ENCODE measurements at places on chromosomes 6 and 20.

DNA sequence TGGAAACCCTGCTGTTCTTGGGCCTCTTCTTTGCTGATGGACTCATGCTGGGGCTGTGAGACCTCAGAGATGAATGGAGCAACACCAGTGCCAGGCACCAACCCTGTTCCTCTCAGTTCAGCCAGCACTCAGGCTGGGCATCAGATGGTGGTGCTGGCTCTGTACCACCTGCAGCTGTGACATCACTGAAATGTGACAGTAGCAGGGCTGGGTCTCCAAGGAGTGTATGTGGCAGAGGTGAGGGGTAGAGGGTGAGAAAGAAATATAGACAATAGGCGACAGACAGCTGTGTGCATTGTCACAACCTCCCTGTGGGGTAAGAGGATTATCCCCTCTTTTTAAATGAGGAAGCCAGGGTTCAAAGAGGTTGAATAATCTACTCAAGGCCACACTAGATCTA lies at the start of gene TP53TG5:
TP53TG5 (minus strand) TSS at position 135 of the 400 bp plus-strand sequence; CDS start at position 46, 89 bp downstream.
- DNase-seq, result no peak

- no peak for DNase-seq
These were observed 234.3 kb downstream of the ARHGAP18 start for GRCh38 chr6:129475477-129476247.

DNA sequence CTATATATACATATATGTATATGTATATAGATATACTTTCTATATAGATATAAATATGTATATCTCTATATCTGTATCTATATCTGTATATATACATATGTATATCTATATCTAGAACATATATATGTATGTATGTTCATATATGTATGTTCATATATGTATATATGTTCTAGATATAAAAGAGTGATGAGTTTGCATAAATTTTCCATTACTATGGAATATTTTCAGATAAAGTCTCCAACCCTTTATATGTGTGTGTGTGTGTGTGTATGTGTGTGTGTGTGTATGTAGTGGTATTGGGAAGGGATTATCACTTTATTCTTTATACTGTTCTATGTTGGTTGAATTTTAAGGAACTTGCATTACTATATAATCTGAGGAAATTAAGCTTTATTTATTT lies 33.3 kb downstream of the SYNE1 start:
- no peak for DNase-seq

DNA sequence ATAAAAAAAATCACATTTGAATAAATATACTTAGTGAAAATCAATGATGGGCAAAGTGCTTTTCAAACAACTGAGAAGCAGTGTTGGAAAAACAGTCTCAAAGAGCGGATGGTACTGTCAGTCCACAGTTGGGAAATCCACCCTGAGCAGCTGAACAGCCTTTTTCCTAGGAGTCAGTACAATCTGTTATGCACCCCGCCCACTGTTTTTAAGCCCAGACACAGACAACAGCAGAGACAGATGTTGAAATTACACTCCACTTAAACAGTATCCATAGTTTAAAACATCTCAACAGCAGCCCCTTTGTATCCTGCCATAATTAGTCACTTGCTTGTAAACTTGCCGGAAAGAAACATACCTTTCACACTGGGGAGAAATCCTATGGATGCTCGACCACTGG lies 372 bp downstream of the KIAA0408 start:
- no peak for DNase-seq

DNA sequence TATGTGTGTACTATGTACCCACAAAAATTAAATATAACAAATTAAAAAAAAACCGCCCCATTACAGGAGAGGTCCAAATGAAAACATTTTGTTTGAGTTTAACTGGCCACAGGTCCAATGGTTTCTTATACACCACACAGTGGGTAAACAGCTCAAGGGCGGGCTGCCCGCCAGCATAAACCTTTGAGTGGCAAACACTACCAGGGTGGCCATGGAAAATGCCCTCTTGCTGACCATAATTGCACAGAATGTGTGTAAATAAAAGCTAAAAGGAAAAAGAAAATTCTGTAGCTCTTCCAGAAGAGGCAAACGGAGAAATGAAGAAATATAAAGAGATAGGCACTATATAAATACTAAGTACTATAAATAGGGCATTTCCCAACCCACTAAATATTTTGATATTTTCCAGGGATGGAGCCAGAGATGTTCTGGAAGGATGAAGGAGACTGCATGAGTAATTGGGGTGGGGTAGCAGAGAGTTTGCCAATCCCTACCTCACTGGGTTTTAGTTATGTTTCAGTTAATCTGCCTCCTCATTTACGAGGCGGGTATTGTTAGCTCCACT lies 1.1 kb upstream of the CDC5L start:
- DNase-seq, result no peak

DNA sequence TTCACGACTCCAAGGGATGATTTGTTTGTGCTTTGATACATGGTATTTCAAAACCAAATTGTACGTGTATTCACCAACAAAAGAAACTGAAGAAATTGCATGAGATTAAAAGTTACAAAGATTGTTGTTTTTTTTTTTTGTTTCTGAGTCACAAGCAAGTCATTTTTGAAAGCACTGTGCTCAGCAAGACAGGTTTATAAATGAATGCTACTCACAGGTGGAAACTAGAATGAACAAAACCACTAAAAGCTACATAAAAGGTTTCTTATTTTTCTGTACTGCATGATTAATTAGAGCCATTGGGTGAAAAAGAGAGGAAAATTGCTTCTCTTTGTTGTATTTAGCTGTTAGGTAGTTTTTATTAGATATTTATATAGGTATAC lies 90.2 kb upstream of the RIPOR2 start:
- DNase-seq, result no peak

DNA sequence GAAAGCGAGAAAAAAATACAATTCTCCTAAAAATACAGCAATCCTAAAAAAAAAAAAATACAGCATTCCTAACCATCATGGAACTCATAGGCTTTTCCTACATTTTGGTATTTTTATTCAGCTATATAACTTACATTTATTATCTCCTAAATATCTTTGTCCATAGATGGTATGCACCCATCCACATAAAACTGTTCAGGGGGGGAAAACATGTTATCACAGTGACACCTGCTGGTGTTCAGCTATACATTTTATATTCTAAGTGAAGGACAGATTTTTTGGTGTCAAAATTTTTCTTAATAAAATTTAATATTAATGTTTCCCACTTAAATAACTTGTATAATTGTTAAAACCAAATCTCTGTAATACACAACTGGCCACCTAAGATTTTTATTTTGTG lies 58.0 kb downstream of the BLOC1S5 start:
- DNase-seq, result peak; percentile 21

DNA sequence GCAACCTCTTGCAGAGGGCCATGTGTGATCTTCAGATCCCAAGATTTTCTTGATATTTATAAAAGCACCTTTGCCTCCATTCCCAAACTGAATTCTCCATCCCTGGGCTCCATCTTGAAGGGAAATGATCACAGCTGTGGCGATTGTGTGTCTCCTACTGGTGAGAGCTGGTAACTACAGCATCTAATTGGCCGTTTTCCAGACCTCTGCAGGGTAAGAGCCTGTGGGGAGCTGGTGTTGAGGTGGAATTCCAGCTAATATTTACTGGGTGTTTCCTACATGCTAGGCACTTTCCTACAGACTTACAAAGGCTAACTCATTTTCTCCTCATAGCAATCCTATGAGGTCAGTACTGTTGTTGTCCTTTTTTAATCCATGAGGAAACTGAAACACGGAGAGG lies 59.2 kb upstream of the FNDC1 start:
- peak; percentile 53 for DNase-seq

DNA sequence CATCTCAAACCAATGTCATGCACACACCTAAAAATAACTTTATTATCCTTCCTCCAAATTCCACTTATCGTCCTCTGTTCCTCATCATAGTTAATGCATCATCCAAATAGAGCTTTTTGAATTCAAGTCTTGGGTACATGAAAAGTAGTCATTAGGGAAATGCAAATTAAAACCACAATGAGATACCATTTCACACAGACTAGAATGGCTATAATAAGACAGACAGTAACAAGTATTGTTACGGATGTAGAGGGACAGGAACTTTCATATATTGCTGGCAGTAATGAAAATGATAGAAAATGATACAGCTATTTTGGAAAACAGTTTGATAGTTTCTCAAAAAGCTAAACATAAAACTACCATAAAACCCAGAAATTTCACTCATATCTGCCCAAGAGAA lies 59.1 kb downstream of the FHL5 start:
- DNase-seq, result no peak

DNA sequence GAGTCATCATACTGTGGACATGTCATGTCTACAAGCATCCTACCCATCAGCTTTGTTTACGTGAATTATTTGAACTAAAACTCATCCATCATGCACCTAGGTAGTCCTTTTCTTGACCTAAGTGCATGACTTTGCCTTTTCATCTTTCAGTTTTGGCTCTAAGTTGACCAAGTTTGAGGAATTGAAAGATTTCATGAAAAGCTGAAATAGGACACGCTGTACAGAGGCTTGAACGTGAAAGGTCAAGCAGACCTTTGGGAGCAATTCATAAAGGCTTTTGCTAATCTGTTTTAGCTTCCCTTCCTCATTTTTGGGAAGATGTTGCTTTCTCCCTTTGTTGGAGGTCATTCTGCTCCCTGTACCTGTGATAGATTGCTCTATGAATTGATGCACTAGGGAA lies 55.1 kb upstream of the MLIP start:
- DNase-seq, result no peak

- DNase-seq, result no peak
These were observed 538.0 kb upstream of the SLC35B3 start for GRCh38 chr6:8973395-8973794.

GRCh38 chr6:85461798-85462170 lies 11.9 kb downstream of the NT5E start:
- no peak for DNase-seq

DNA sequence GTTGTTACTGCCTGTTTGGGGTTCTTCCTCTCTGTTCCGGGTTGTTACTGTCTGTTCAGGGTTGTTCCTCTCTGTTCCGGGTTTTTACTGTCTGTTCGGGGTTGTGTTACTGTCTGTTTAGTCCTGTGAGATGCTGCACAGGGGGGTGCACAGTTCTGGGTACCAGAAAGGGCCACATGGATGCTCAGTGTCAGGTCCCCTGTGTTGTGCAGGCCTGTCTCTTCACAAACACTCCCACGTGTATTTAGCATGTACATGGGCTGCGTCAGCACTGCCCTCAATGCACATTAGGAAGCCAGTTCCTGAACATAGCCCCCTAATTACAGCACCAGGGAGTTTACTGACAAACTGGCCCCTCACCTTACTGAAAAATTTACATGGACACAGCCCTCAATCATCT lies 118.5 kb downstream of the DLL1 start:
- no peak for DNase-seq

- DNase-seq, result no peak
These were observed 236.9 kb upstream of the ASCC3 start for GRCh38 chr6:101118136-101118396.

GRCh38 chr6:94570581-94570980 lies 1006.8 kb upstream of the MANEA start:
- DNase-seq, result no peak

GRCh38 chr20:59571551-59572314 lies 32.6 kb upstream of the PHACTR3 start:
- peak; percentile 68 for DNase-seq

GRCh38 chr6:11989386-11989785 lies 22.7 kb upstream of the HIVEP1 start:
- DNase-seq, result no peak

- no peak for DNase-seq
These were observed 548.9 kb upstream of the ADGRB3 start for GRCh38 chr6:68086199-68086598.

GRCh38 chr6:135852746-135853145 lies 1.2 kb downstream of the PDE7B start:
- DNase-seq, result no peak

- no peak for DNase-seq
These were observed 159.8 kb downstream of the PLCB1 start for GRCh38 chr20:8291873-8292272.

DNA sequence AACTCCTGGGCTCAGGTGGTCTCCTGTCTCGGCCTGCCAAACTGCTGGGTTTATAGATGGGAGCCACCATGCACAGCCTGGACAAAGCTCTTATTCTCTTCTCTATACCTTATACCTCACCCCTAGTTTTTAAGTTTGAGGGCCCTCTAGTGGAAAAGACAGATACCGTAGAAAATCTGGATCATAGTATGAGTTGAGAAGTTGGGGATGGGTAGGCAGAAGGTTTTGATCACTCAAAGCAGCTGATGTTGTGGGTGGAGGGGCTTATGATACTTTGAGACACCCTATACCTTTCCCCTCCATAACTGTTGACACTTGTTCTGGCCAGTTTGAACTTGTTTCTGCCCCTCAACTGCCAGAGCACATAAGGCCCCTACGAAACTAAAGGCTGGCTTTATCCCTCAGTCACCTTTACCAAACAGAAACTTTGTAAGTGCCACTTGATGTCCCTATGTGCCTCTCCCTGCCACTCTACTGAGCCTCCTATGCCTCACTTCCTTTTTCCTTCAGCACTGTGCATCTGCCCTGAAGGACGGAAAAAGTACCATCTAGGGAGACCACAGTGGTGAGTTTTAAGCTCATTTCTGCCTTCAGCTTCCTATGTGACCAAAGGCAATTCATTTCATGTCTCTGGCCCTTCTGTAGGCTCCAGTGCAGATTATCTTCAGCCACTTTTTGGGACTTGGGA lies 28.6 kb downstream of the RALY start:
- DNase-seq, result peak; percentile 22

DNA sequence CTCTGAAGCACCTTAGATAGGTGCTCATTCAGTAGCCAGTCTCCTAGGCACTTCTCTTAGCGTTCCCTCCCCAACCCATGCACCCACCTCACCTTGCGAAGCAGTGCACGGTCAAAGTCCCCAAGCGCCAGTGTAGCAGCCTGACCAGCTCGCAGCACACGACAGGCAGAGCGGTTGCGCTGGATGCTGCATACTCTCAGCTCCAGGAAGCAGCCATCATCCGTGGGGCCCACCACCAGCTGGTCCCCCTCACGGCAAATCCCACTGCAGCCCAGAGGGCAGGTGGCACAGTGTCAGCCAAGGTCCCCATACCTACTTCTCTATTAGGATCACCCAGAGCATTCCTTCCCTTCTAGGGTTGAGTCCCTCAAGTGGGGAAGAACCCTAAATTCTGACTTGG lies 6.5 kb downstream of the GTPBP2 start:
- DNase-seq, result no peak

GRCh38 chr6:110816677-110817076 lies 1.4 kb upstream of the CDK19 start:
- peak; percentile 23 for DNase-seq

DNA sequence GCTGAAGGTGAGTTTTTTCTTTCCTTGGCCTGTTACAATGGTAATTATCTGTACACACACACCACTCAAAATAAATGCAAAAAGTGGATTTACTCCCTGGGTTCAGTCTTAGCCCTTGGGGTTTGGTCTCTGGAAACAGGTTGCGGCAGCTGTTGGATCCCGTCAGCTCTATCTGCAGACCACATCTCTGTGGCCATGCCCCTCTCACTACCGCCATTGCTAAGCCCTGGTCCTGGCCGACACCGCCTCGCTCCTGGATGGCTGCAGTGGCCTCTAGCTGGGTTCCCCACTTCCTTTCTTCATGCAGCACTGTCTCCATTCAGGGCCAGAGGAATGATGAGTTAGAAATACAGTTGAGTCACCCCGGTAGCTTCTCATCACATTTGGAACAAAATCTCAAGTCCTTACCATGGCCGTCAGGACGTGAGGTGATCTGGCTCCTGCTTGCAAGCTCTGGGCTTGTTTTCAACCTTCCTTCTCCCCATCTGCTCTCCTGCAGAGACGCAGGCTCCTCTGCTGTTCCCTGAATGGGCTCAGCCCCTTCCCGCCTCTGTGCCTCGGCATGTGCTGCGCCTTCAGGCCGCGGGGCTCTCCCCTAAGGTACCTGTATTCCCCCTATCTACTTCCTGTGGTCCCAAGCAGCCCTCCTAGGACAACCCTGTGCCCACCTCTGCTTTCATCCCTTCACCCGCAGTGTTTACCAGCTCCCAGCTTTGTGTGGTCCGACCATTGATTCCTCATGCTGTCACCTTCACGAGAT lies 38.0 kb downstream of the EFCAB8 start:
- no peak for DNase-seq
